ENCODE measurements at places on chromosomes 1 and 21.

GRCh38 chr1:19639999-19640362 lies 4.1 kb upstream of the NBL1 start:
- peaks cover 2% of the 10 kb centered on the region for H3K27me3 ChIP-seq
- peaks cover 11% of the 10 kb centered on the region for H3K4me1 ChIP-seq
- no peak overlapping the region for H3K4me3 ChIP-seq
- DNase-seq: no peak
- no peak overlapping the region for H3K27ac ChIP-seq

- H3K36me3 ChIP-seq: no peaks in the 10 kb centered on the region
- H3K4me3 ChIP-seq: no peak overlapping the region
- H3K4me1 ChIP-seq: peaks cover 36% of the 10 kb centered on the region
Observed at GRCh38 chr1:160651433-160652064, 4.7 kb upstream of the SLAMF1 start.

GRCh38 chr1:109981004-109981335 lies 3.6 kb upstream of the AHCYL1 start:
- H3K4me3 ChIP-seq: no peak overlapping the region
- H3K36me3 ChIP-seq: no peaks in the 10 kb centered on the region
- no peak for DNase-seq
- H3K27ac ChIP-seq: no peak overlapping the region

DNA sequence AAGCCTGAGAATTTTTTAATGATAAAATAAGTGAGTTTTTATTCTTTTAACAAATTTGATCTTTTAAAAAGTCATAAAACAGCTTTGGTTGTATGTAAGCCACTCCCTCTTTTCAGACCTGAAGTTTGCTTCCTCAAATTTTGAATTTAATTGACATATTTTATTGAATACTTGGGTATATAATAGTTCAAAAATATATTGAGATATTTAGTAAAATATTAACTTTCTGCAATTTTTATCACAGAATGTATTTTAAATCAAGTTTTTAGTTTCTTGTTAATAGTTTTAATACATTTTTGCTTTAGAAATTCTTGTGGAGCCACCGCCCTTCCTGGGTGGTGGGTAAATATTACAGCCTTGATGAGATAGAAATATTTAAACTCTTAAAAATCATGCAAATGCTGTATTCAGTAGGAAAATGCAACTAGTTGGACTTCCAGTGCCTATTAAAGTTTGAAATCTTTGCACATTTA lies 867 bp downstream of the PTPRC start:
- H3K36me3 ChIP-seq: no peaks in the 10 kb centered on the region
- H3K27me3 ChIP-seq: no peaks in the 10 kb centered on the region
- no peak for DNase-seq
- H3K27ac ChIP-seq: peak overlapping the region; percentile 85
- H3K4me1 ChIP-seq: peaks cover 50% of the 10 kb centered on the region

- H3K4me1 ChIP-seq: no peaks in the 10 kb centered on the region
- DNase-seq: no peak
- H3K27ac ChIP-seq: no peak overlapping the region
- no peak overlapping the region for H3K4me3 ChIP-seq
- H3K36me3 ChIP-seq: no peaks in the 10 kb centered on the region
- no peaks in the 10 kb centered on the region for H3K27me3 ChIP-seq
Observed at GRCh38 chr1:219324171-219324570, 150.5 kb downstream of the LYPLAL1 start.

DNA sequence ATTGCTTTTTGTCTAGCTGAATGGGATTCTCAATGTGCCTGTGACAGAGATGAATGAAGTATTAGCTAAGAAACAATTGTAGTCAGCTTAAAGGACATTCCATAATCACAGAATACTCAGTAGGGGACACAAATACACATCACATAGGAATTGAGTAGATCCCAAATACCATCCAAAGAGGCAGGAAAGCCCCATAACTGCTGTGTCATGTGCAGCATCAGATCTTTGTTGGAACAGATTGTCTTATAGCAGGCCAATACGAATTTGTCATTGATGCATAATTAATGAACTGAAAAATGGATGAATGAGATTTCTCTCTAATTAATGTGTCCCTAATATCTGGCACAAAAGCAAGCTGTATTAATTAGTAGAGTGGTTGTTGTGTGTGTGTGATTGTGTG lies 82.3 kb upstream of the S1PR1 start:
- DNase-seq: no peak
- H3K27ac ChIP-seq: no peak overlapping the region
- no peak overlapping the region for H3K4me3 ChIP-seq
- peaks cover 5% of the 10 kb centered on the region for H3K4me1 ChIP-seq

DNA sequence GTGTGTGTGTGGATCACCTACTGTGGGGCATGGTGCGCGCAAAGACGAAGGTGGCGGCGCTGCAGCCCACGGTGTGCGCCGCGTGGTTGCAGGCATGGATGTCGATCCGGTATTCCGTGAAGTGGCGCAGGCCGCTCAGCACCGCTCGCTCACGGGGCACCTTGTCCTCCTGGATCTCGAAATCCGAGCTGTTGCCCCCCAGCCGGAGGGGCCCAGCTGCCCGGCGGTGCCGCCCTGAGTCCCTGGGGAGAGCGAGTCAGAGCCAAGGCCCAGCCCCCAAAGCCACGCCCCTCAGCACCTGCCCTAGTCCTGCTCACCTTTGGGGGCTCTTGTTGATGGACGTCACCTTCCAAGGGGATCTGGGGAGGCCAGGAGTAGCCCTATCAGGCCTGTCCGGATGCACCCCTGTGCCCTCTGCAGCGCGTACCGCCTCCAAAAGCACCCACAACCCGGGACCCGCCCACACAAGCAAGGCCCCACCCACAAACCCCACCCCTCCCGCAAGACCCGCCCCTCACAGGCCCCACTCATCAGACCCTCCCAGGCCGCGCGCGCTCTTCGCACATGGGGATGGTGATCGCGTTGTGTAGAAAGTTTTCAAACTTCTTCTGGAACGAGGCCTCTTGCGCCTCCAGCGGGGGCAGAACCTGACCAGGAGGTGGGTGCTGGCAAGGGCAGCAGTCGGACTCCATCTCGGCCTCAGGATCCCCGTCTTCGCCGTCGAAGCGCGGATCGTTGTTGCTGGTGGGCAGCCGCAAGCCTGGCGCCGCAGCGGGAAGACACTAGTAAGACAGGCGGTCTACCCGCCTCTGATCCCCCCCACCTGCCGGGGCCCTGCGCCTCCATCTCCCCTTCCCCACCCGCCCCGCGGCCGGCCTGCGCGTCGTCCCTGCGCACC lies 13.6 kb downstream of the INSRR start:
- H3K36me3 ChIP-seq: no peaks in the 10 kb centered on the region
- peaks cover 83% of the 10 kb centered on the region for H3K27me3 ChIP-seq
- peak overlapping the region; percentile 10 for H3K4me3 ChIP-seq
- peaks cover 30% of the 10 kb centered on the region for H3K4me1 ChIP-seq
- H3K27ac ChIP-seq: no peak overlapping the region
- DNase-seq: peak; percentile 37

GRCh38 chr1:239682046-239682445 lies 295.7 kb downstream of the CHRM3 start:
- no peaks in the 10 kb centered on the region for H3K27me3 ChIP-seq
- no peaks in the 10 kb centered on the region for H3K4me1 ChIP-seq
- no peak overlapping the region for H3K27ac ChIP-seq
- no peaks in the 10 kb centered on the region for H3K36me3 ChIP-seq

DNA sequence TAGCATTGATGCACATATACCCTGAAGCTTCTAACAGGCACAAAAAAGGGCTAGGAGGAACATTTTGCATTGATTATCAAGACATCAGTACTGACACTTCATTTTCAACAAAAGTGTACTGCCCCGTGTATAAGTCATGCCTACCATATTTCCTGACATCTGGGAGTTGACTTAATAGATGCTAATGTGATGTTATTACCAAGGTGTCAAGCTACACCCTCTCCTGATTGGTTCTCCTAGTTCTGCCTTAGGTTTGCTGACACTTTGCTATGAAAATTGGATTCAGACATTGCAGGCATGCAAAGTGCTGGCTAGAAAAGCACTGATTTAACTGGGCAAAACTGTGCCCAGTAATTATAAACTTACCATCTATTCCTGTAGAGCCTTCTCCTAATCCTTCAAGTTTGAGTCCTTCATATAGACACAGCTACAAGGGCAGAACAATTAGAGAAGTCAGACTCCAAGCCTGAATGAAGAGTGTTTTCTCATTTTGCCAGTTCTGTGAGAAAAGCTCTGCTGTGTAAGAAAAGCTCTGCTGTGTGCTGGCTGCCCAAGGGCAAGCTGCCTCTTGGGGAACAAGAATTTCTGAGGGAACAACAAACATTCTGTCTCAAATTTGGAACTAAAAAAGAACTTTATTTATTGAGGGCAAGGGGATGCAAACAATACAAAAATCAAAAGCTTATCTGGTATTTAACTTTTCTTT lies 11.2 kb downstream of the S100A10 start:
- no peaks in the 10 kb centered on the region for H3K27me3 ChIP-seq
- peaks cover 3% of the 10 kb centered on the region for H3K36me3 ChIP-seq
- H3K27ac ChIP-seq: no peak overlapping the region
- no peaks in the 10 kb centered on the region for H3K4me1 ChIP-seq
- H3K4me3 ChIP-seq: no peak overlapping the region

DNA sequence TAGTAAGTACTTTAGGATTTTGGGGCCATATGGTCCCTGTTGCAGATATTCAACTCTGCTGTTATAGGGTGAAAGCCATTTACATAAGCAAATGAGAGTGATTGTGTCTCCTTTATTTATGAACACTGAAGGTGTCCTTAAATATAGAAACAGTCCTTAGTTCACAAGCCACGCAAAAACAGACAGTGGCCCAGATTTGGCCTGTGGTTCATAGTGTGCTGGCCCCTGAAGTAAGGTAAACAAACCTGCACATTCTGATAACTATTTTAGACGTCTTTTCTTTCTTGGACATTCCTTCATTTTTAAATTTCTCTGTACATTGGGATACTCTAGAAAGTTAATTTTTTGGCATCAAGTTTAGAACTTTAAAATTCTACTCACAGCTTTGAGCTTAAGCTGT lies 23.5 kb downstream of the RAP1A start:
- no peak for DNase-seq
- H3K4me3 ChIP-seq: no peak overlapping the region
- H3K27me3 ChIP-seq: no peaks in the 10 kb centered on the region

GRCh38 chr1:225449261-225449660 lies 21.4 kb upstream of the LBR start:
- no peaks in the 10 kb centered on the region for H3K27me3 ChIP-seq
- peaks cover 10% of the 10 kb centered on the region for H3K4me1 ChIP-seq
- no peaks in the 10 kb centered on the region for H3K36me3 ChIP-seq
- H3K4me3 ChIP-seq: no peak overlapping the region
- DNase-seq: no peak

GRCh38 chr1:32178380-32179192 lies 889 bp upstream of the TXLNA start:
- no peaks in the 10 kb centered on the region for H3K27me3 ChIP-seq
- peaks cover 4% of the 10 kb centered on the region for H3K36me3 ChIP-seq
- peaks cover 7% of the 10 kb centered on the region for H3K4me1 ChIP-seq
- peak overlapping the region; percentile 65 for H3K27ac ChIP-seq

Measured in T-cell (primary cell).